ENCODE measurements at places on chromosomes 11 and 22.

GRCh38 chr11:68840661-68841653, 759 bp downstream of the CPT1A start:
- peak overlapping the region; percentile 82 for H3K4me3 ChIP-seq
- peaks cover 3% of the 10 kb centered on the region for H3K36me3 ChIP-seq
- peak; percentile 28 for DNase-seq
- H3K27me3 ChIP-seq: no peaks in the 10 kb centered on the region

DNA sequence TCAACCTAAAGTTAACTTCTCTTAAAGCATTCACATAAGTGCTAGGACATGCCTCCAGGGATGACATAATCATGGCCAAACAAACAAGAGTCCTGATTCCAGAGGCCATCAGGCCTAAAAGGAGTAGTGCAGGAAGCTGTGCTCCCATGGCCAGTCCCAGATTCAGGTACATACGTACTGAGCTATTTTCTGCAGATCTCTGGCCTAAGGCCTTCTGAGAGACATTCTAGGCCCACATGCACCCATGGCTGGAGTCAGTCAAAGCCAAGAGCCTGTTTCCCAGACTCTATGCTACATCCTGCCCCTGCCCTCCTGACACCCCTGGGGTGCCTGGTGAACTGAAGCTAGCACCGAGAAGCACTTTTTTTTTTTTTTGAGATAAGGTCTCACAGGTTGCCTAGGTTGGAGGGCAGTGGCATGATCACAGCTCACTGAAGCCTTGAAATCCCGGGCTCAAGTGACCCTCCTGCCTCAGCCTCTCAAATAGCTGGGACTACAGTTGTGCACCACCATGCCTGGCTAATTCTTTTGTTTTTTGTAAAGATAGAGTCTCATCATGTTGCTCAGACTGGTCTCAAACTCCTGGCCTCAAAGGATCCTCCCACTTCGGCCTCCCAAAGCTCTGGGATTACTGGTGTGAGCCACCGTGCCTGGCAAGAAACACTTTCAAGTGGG, 553 bp downstream of the CD3D start:
- no peaks in the 10 kb centered on the region for H3K36me3 ChIP-seq
- H3K27me3 ChIP-seq: peaks cover 26% of the 10 kb centered on the region
- no peak overlapping the region for H3K4me3 ChIP-seq
- no peak overlapping the region for H3K27ac ChIP-seq
- no peak for DNase-seq

DNA sequence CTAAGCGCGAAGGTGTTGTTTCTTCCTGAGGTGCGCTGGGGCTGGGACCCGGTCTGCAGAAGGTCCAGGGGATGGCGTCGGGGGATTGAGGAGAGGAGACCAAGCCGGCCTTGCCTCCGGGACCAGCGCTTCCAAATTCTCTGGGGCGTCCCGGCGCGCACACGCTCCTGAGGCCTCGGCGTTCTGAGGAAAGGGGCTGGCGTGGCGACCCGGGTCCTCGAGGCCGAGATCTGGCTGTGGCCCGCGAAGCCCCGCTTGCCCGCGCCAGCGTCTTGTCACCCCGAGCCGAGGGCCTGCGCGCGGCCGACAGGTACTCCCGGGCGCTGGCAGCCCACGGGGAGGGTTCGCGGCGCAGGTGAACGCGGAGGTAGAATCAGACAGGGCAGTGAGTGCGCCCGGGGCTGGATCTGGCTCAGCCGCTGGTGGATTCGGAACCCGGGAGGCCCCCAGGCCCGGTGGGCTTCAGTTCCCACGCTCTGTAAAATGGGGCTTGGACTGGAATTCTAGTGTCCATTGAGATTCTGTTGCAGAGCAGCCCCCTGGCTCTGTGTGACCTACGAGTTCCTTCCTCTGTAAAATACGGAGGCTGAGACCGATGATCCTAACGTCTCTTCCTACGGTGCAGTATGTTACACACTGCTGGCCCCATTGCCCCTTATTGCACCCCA, 14.7 kb downstream of the SSH3 start:
- H3K36me3 ChIP-seq: no peaks in the 10 kb centered on the region
- peaks cover 40% of the 10 kb centered on the region for H3K4me1 ChIP-seq
- H3K27ac ChIP-seq: peak overlapping the region; percentile 96
- no peak for DNase-seq
- peak overlapping the region; percentile 85 for H3K4me3 ChIP-seq

- H3K36me3 ChIP-seq: peaks cover 3% of the 10 kb centered on the region
- H3K4me1 ChIP-seq: peaks cover 4% of the 10 kb centered on the region
- H3K27ac ChIP-seq: peak overlapping the region; percentile 87
- H3K27me3 ChIP-seq: peaks cover 14% of the 10 kb centered on the region
- H3K4me3 ChIP-seq: peak overlapping the region; percentile 79
These were observed 69.0 kb upstream of the SYT13 start for GRCh38 chr11:45354976-45355705.

DNA sequence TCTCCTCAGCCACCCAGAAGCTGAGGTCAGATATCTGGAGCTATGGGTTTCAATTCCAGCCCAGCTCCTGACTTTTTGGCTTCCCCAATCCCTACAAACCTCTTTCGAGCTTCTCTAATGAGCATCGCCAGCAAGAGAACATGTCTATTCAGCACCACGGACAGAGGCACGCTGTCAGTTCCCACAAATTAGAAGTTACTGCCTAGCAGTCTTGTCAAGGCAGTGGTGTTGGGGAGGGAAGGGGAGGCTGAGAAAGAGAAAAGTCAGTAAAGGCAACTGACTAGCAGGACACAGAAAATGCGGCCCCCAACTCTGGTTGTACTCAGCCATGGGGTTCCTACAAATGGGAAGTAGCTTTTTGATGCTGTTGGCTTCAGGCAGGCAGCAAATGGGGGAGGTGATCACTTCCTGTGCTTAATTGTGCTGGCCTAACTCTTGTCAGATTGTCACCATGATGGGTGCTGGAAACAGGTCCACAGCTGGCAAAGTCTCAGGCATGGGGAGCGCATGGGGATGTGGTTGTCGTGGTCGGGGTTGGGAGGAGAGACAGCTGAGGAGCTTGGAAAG, 205.9 kb downstream of the ST3GAL4 start:
- H3K36me3 ChIP-seq: no peaks in the 10 kb centered on the region
- H3K27ac ChIP-seq: no peak overlapping the region
- no peak for DNase-seq
- no peak overlapping the region for H3K4me3 ChIP-seq
- H3K4me1 ChIP-seq: no peaks in the 10 kb centered on the region
- H3K27me3 ChIP-seq: peaks cover 8% of the 10 kb centered on the region

DNA sequence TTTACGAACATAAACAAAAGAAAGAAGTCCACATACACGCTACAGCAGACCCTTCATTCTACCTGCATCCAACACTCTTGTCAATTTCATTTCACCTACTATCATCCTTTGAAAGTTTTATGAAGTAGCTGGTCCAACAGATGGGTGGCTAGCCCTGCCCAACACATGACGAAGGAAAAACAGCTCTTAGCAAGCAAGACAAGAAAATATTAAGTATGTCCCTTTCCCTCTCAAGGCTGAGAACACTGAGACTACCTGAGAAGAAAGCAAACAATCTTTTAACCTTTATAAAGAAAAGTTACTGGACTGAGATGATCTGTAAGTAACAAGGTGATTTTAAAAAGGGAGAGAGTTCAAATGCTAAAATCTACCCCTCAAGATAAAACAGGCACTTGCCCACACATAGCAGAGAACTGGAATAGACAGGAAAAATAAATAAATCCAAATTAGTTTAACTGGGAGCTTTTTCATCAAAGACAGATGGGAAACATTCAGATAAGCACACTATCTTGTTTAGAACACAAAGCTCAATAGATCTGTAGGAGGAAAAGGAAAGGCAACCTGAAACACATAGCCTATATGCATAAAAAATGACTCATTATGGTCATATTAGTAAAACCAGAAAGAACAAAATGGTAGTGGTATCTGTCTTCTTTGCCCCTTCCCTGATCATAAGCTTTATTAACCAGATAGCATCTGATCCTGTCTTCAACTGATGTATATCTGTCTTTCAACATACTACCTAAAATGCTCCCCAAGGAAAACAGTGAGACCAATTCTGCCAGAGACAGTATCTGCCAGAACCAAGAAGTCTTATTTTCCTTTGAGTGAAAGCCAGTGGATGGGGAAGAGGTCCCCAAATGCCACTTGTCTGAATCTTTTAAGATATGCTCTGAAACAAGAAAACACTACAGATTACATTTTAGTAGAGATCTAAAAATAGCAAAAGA, 104.3 kb downstream of the MRTFA start:
- H3K4me1 ChIP-seq: peaks cover 48% of the 10 kb centered on the region
- H3K27ac ChIP-seq: no peak overlapping the region
- H3K4me3 ChIP-seq: no peak overlapping the region
- no peak for DNase-seq
- no peaks in the 10 kb centered on the region for H3K27me3 ChIP-seq

- peaks cover 36% of the 10 kb centered on the region for H3K4me1 ChIP-seq
- H3K27me3 ChIP-seq: no peaks in the 10 kb centered on the region
- no peak for DNase-seq
- H3K27ac ChIP-seq: peak overlapping the region; percentile 86
These were observed 650 bp upstream of the CHID1 start for GRCh38 chr11:911031-911889.

- no peaks in the 10 kb centered on the region for H3K4me1 ChIP-seq
- no peak overlapping the region for H3K27ac ChIP-seq
- H3K27me3 ChIP-seq: peaks cover 7% of the 10 kb centered on the region
- H3K36me3 ChIP-seq: peaks cover 4% of the 10 kb centered on the region
- no peak for DNase-seq
- no peak overlapping the region for H3K4me3 ChIP-seq
These were observed 778.0 kb downstream of the BRD1 start for GRCh38 chr22:49049691-49050090.

DNA sequence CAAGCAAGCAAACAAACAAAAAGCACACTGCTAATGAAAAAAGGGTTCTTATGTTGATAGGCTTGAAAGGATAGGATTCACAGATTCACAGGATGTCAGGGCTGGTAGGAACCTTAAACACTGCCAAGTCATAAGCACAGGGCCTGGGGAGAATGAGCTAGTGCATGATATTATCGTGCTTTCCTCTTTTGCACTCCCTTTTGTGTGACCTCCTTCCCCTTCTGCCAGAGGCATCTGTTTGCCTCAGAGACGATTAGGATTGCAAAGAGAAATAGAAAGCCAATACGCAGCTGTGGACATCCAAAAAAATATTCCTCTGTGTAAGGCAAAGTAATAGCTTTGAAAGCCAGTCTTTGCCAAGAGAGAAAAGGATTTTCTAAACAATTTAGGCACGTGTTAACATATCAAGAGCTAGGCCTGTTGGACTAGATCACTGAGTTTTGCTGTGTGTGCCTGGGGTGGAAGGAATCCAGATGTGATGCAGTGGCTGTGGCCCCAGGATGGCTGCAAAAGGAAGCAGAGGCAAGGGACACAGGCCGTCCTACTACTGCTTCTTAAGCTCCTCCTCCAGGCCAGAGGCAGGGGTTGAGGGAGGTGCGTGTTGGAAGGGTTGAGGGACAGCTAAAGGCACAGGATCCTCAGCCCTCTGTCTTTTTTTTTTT, 30.6 kb downstream of the MCHR1 start:
- peaks cover 6% of the 10 kb centered on the region for H3K4me1 ChIP-seq
- no peak overlapping the region for H3K27ac ChIP-seq
- peaks cover 3% of the 10 kb centered on the region for H3K27me3 ChIP-seq
- no peak for DNase-seq
- H3K4me3 ChIP-seq: no peak overlapping the region

DNA sequence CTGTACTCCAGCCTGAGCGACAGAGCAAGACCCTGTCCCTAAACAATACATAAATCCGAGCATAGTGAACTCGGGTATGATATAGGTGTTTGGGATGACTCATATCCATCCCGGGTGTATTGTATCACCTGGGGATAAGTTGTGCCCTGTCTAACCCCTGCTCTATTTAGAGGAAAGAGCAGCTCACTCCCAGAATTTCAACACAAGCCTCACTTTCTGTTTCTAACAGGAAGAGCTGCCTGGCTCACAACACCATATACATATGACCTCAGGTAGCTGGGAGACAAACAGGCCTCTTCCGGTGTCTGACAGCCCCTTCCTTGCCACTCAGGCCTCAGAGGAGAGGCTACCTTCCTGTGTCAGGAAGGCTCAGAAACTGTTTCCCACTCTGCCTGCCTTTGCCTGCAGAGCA, 9.9 kb upstream of the MICALL1 start:
- peak overlapping the region; percentile 93 for H3K27ac ChIP-seq
- no peaks in the 10 kb centered on the region for H3K27me3 ChIP-seq
- H3K4me1 ChIP-seq: peaks cover 23% of the 10 kb centered on the region
- H3K4me3 ChIP-seq: peak overlapping the region; percentile 22

GRCh38 chr22:23772649-23773473, at the start of gene MMP11:
Gene MMP11 (plus strand): TSS chr22:23772849. CDS start chr22:23772871, 22 bp downstream.
- H3K27ac ChIP-seq: peak within 1 kb of the TSS; percentile 79
- H3K27me3 ChIP-seq: no peaks in the 10 kb centered on the region
- peak within 1 kb of the TSS; percentile 82 for H3K4me3 ChIP-seq
- DNase-seq: peak; percentile 39
- no peaks in the 10 kb centered on the region for H3K36me3 ChIP-seq
- H3K4me1 ChIP-seq: peaks cover 33% of the 10 kb centered on the region

DNA sequence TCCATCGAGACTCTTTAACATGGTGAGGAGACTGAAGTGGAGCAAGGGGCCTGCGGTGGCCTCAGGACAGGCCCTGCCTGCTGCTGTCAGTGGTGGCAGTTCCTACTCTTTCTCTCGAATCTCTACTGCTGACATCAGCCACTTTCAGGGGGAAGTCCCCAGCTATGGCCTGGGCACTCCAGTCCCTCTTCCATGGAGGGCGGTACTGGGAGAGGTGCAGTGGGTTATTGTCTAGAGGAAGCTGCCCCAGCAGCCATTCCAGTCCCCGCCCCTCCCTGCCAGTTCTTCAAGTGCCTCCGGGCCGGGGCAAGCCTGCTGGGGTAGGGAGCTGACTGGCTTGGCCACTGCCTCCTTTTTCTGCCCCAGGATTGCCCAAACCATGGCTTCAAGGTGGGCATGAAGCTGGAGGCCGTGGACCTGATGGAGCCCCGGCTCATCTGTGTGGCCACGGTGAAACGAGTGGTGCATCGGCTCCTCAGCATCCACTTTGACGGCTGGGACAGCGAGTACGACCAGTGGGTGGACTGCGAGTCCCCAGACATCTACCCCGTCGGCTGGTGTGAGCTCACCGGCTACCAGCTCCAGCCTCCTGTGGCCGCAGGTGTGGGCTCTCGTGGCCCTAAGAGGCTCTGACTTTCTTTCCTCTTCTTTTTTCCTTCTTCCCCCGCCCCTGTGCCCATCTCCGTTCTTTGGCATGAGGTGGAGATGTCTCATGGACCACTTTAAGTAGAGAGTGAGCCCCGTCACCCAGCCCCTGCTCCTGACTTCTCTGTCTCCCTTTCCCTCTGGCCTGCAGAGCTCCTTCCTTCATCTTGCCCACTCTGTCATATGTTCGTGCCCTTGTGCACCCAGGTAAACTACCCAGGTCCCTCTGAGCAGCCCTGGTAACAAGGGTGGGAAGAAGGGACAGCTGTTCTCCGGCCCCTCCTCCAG, 13.7 kb downstream of the CHADL start:
- peak overlapping the region; percentile 21 for H3K27ac ChIP-seq
- H3K27me3 ChIP-seq: no peaks in the 10 kb centered on the region
- no peak overlapping the region for H3K4me3 ChIP-seq
- peaks cover 4% of the 10 kb centered on the region for H3K4me1 ChIP-seq
